ENCODE measurements at places on chromosomes 2 and 18. TPM values are rescaled to one million over a fixed set of nuclear protein-coding genes. Genes with fewer than 3 reads are reported as not detected.

Gene RNF144A
- 9.6 TPM for total RNA-seq

Gene ABCG8
- not detected for total RNA-seq

Gene RUFY4
- not detected for total RNA-seq

Gene GKN1
- total RNA-seq = not detected

Data from endothelial cell of coronary artery (primary cell).